PC-3 (cell line): ENCODE measurements at places on chromosomes 2 and 18. TPM values are rescaled to one million over a fixed set of nuclear protein-coding genes. Genes with fewer than 3 reads are reported as not detected.

- peak; percentile 97 for DNase-seq
Observed at GRCh38 chr2:165406173-165406572, 63.3 kb upstream of the CSRNP3 start.

ANTXR1 gene
- total RNA-seq: 31.1 and 31.2 TPM in 2 replicates

PPP4R3B gene
- 38.4 and 50.7 TPM in 2 replicates for total RNA-seq

DNA sequence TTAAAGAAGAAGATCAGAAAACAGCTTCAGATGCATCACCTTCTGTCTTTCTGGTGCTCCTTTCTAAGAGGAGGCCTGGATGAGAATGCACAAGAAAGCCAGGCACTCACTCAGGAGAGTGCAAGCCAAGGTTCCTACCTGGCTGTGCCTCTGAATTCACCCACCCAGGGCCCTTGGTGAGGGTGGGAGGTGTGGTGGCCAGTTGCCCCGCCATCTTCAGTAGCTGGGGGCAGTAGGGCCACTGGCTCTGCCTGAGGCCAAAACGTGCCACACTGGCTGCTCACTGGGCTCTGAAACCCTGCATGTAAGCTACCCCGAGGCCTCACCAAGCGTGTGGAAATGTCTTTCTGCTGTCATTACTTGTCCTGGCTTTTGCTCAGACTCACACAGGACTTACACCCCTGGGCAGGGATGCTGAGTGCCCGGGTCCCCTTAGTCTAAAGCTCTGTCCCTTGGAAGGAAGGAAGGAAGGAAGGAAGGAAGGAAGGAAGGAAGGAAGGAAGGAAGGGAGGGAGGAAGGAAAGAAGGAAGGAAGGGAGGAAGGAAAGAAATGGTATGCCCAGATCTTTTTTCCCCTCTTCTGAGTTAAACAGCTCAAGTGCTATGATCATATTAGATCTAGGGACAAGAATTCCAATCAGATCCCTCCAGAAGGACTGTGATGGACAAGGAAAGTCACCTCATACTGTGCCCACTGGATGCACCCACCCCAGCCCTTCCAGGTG, 8.5 kb upstream of the LBH start:
- DNase-seq: no peak

GRCh38 chr2:122705746-122706145, 950.3 kb downstream of the TSN start:
- DNase-seq: no peak

POTEC gene
- total RNA-seq: 0.04 TPM in 1 of 2 replicates, not detected in the other

B3GNT7 gene
- 11.0 and 11.2 TPM in 2 replicates for total RNA-seq

GRCh38 chr2:30702694-30703093, 104.6 kb downstream of the CAPN13 start:
- no peak for DNase-seq

NT5C1B gene
- total RNA-seq: not detected in 2 replicates

DNA sequence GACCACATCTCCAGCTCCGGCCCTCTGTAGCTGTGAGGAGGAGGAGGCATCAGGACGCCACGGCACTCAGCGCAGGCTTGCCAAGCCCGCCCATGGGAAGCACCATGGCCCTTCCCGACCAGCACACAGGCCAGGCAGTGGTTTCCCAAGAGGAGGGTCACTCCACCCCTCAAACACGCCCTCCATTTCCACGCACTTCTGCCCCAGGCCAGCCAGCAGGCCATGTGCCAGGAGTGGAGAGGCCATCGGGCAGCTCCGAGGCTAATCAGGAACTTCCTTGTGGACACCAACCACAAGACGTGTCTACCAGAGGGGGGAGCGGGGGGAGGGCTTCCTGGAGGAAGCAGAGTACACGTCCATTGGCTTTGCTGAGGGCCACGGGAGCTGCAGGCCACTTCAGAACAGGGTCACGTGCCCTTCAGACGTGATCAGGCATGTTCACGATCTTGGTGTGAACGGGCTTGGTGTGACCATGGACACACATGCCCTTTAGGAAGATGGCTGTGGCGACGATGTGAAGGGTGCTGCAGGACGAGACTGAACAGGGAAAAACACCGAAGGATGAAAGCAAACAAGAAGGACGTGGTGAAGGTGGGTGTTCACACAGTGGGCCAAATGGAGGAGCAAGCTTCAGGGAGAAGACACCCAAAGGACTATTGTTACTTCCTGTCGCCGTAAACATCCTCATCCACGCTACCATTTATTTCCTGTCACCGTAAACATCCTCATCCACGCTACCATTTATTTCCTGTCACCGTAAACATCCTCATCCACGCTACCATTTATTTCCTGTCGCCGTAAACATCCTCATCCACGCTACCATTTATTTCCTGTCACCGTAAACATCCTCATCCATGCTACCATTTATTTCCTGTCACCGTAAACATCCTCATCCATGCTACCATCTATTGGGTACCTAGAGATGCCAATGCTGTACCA, 6.5 kb upstream of the MTERF4 start:
- DNase-seq: no peak

DNA sequence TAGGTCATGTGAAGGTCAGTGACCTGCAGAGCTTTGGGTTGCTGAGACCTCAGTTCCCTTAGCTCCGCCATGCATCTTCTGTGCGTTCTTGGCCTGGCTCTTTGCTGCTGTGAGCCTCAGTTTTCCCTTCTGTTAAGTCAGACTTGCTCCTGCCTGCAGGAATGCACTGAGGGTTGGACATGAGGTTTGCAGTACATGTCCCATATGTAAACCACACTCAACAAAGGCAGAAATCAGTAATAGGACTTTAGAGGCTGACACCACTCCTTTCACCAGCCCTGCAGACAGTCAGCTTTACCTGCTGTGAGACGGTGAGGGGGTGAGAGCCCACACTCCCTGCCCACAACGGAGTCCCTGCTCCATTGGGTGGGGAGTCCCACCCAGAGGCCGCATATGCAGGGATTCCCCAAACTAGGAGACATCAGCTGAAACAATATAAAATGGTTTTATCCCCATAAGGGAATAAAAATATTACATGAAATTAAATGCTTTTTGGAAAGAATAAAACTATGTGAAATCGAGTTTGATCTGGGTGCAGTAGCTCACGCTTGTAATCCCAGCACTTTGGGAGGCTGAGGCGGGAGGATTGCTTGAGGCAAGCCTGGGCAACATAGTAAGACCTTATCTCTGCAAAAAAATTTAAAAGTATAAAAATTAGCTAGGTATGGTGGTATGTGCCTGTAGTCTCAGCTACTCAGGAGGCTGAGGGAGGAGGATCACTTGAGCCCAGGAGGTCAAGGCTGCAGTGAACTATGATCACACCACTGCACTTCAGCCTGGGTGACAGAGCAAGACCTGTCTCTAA, 55.1 kb downstream of the MYO7B start:
- DNase-seq: no peak

DNA sequence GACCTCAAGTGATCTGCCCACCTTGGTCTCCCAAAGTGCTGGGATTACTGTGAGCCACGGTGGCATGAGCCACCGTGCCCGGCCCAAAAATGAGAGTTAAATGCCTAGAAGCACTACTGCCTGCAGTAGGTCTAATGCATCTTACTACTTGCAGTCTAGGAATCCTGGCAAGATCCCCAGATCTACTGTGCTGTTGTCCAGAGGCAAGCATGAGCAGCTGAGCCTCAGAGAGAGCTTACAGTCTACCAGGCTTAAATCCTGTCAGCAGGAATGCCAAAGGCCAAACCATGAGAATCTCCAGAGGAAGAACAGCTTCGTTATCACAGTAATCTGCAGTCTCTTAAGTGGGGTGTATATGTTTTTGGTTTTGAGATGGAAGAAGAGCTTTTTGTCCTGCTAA, 54.4 kb downstream of the XRCC5 start:
- no peak for DNase-seq

GRCh38 chr2:46849046-46849715, 66.4 kb downstream of the MCFD2 start:
- DNase-seq: peak; percentile 64

KLHL14 gene
- not detected in 2 replicates for total RNA-seq

GRCh38 chr2:223925106-223925505, 20.0 kb downstream of the WDFY1 start:
- DNase-seq: peak; percentile 65

RFX8 gene
- 0.46 and 0.77 TPM in 2 replicates for total RNA-seq

- no peak for DNase-seq
Observed at GRCh38 chr2:46135958-46136357, 161.2 kb upstream of the EPAS1 start.

PLCL1 gene
- total RNA-seq: not detected in 2 replicates

HOXD9 gene
- not detected in 2 replicates for total RNA-seq

DNA sequence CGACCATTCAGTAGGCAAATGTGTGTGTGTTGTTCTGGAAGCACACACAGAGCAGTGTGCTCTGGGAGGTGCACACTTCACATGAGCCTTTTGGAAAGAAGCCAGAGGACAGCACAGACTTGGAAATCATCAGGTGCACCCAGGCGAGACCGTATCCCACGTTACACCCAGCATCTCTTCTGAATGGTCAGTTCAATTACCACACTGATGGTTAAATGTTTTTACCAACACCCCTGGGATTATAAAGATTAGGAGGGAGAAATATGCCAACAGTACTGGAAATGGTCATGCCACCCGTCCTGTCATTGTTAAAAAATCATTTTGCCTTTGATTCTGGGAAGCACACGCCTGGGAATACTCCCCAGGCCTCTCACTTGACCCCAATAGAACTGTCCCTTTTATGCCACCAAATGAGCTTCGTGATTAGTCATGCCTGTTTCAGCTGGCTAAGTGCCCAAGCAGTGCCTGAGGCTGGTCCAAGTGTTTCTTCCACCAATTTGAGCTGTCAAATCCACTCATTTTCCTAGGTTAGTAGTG, 183.7 kb downstream of the NRP2 start:
- peak; percentile 46 for DNase-seq

DNA sequence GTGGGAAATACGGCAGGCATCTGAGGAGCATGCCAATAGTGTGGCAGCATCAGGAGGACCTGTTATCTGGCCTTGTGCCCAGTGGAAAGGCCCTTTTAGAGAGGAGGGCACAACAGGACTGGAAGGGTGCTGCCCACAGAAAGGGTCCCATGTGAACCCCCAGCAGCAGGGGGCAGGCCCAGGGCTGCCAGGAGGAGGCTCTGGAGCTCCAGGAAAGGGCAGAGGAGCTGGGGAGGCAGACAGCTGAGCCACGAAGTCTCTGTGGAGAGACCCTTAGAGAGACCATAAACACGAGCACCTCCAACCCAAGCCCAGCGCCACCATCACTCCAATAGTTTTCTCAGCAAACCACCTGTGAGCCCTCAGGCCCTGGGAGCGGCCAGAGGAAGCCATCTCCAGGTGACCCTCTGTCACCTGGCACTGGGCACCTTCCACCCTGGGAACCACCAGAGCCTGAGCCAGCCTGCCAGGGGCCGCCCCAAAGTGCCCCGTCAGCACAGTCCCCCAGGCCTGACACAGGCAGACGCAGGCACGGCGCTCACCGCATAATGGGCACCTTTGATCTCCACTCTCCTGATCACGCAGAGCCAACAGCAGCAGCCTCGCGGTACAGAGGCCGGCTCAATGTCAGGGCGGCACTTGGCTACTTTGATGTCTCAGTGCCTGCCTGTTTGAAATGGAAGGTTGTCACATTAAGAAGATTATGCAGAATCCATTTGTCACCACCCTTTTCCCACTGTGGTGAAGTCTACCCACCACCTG, 162.5 kb upstream of the RAB6C start:
- no peak for DNase-seq

GREB1 gene
- total RNA-seq: 0.29 and 0.62 TPM in 2 replicates

GRCh38 chr18:75264195-75264594, 53.6 kb downstream of the TSHZ1 start:
- DNase-seq: no peak

TEKT4 gene
- not detected in 2 replicates for total RNA-seq

GRCh38 chr18:29163596-29163995, 986.7 kb upstream of the CDH2 start:
- no peak for DNase-seq

RNF103 gene
- total RNA-seq: 10.4 and 12.3 TPM in 2 replicates

HJURP gene
- 31.7 and 37.0 TPM in 2 replicates for total RNA-seq

IGFBP2 gene
- 174 and 183 TPM in 2 replicates for total RNA-seq

- DNase-seq: peak; percentile 96
Observed at GRCh38 chr2:57981083-57981768, 65.4 kb upstream of the VRK2 start.

GRCh38 chr18:40760251-40760650, 1194.8 kb upstream of the PIK3C3 start:
- DNase-seq: no peak

- DNase-seq: no peak
Observed at GRCh38 chr18:66209656-66210055, 394.2 kb downstream of the CDH19 start.

DNA sequence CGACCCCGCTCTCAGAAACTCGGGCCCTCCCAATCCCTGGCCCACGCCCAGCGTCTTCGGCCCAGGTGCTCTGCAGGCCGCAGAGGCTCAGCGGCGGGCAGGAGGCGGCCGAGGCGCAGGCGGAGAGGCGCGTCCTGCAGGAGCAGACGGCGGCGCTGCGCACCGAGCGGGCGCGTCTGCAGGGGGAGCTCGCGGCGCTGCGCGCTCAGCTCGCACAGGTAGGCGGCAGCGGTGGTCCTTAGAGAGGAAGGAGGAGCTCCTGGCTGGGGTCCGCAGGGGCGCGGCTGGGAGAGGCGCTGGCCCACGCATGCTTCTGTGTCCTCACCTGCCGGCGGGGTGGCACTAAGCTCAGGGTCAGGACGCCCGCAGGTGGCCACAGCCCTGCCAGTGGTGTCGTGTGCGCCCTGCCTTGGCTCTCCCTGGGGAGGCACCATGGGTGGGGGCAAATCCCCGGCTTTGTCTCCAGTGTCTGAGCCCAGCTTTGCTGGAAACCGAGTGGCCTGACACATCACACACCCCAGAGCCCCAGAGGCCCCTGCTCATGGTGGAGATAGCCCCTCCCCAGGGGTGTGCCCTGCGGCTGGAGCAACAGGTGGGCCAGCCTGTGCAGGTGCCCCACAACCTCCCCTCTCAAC, 14.9 kb upstream of the SNED1 start:
- DNase-seq: peak; percentile 53

DNA sequence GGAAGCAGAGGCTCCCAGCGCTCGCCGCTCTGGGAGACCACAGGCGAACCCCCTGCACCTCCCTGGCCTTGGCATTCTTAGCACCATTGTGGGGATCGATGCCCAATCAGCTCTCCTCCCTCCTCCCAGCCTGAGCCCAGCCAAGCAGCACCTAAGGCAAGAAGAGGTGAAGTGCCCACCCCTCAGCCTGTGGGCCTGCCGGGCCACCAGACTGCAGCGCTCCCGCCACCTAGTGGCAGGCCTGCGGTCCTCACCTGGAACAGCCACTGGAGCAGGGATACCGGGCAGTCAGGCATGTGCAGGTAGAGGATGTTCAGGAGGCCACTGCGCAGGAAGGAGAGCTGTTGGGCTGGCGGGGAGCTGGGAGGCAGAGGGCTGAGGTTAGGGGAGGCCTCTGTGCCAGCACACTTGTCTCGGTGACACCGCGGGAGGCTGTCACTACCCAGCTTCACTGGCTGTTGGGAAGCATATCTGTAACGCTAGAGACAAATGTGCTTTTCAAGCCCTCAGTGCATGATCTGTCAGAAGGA, 35.2 kb downstream of the FAM178B start:
- DNase-seq: peak; percentile 85

GRCh38 chr18:13377496-13377895, 158.9 kb downstream of the LDLRAD4 start:
- DNase-seq: no peak

MORN2 gene
- 9.6 and 24.4 TPM in 2 replicates for total RNA-seq

SH3BP4 gene
- total RNA-seq: 35.2 and 47.3 TPM in 2 replicates
